ENCODE measurements at places on chromosomes 1 and 21.
A peak's percentile ranks its signal among the peaks of the same experiment; 100 is the strongest.

DNA sequence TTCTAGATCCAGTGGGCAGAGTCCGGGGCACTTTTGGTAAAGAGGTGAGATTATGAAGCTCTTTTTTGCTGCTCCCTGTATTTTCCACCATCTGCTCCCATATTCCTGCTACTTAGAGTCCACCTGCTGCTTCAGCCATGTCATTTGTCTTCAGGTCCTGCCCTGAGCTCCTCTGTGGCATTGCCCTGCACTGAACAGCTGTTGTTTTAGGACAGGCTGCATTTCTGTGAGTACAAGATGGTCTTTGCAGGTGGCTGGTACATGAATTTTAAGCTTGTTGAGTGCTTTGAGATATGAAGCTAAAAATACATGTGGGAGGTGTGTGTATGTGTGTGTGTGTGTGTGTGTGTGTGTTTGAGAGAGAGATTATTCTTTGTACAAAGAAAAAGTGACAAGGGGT, 21.9 kb downstream of the MT1HL1 start:
- no peak for DNase-seq

- peak; percentile 83 for DNase-seq
Measured at GRCh38 chr21:46183910-46184624, at the start of gene SPATC1L. Gene SPATC1L (minus strand): TSS chr21:46184459. CDS start chr21:46182816, 1,643 bp downstream.

DNA sequence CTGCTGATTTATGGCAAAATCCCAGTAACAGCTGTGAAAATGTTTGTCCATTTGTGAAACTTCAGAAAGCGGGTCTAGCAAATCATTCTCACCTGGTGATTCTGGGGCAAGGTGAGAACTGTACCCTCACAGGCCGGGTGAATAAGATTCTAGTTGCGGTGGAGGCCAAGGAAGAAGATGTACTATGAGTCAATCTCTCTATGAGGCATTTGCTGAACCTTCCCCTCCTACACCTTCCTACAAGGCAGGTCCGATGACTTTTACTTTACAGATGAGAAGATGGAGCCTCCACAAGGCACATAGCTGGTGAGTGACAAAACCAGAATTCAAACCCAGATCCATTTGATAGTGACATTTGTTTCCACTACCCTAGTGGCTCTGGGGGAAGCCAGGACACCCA, 72.7 kb downstream of the BACH1 start:
- no peak for DNase-seq

DNA sequence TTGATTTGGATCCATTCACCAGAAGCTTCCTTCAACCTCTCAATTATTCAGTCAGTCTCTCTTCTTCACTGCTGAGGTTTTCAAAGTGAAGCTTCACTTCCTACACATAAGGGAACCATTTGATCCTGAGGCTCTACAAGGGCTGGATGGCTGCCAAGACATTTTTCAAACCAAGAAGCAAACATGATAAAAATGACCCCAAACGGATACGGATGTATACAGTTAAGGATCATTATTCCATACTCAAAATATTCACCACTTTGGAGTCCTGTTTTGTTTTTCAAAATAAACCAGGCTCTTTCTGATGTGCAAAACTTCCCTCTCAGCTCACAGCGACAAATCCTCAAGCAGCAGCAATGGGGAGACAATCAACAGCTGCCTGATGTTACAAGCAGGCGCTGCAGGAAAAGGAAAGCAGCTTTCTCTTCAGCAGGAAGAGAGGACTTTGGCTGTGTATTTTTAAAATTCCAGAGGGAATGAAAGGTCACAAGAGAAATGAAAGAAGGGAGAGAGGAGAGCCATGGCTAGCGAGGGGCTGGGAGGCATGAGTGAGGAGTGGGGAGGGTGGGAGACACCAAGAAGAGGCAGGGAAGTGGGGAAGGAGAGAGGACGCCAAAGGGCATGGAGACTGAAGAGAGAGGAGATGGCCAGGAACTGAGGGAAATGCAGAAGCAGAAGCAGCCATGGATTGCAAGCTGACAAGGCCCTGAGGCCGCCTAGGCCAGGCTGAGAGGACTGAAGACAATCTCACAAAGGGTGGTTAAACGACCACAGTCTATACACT, 145.4 kb downstream of the SLC45A1 start:
- DNase-seq = no peak

DNA sequence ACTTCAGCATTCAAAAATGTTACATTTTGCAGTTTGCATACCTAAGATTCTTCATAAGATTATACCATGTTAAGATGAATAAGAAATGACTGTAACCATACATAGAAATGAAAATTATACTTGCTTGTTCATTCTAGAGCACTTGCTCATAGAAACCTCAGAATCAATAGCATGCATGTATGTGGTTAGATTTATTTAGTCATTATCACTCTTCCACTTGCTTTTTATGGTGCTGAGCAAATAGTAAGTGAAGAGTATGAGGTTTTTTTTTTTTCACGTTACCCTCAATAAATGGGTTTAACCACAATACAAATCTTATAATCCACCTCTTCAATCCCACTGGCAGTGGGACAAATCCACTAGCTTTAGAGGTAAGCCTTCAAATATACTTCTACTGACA, 84.7 kb downstream of the LRRC53 start:
- no peak for DNase-seq

DNA sequence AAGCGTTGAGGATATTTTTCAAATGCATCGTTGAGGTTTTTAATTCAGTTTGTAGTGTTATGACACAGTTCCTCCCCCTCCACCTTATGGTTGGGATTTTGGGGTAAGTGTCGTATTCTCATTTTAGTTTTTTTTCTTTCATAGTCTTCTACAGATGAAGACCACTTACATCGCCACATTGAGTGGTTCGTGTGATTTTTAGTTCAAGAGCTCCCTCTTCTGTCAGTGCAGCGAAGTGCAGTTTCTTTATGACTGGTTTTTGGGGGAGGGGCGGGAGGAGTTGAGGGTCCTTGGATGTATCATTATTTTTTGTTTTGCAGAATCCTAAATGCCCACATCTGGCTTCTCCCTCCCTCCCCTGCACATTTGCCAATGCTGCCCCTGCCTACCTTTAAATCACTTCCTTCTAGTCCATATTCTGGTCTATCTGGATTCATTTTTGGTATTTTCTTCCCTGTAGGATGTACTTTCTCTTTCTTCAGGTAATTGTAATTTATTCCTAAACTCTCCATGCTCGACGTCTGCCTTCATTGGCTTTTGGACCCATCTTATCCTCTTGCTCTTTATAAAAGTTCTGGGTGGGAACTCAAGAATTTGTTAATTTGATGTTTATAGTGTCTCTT, 433.1 kb downstream of the CAMTA1 start:
- no peak for DNase-seq

DNA sequence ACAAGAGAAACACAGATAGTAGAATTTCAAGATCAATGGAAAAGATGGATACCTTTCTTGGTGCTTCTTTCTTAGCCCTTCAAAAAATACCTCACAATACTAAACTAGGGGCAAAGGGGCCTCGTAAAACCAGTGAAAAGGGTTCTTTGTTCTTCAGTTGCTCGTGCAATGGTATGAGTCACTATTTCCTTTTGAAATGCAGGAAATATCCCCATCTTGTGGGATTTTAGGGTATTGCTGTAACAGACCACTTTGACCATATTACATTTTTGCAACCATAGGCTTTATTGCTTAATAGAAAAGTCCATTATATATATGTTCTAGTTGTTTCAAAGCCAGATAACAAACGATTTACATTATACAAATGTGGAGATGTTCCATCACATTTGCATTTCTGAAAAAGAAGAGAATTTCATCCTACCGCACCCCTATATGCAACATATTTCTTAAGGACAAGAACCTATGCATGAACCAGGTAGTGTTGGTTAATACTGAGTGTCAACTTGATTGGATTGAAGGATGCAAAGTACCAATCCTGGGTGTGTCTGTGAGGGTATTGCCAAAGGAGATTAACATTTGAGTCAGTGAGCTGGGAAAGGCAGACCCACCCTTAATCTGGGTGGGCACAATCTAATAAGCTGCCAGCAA, 88.6 kb upstream of the PKN2 start:
- no peak for DNase-seq

DNA sequence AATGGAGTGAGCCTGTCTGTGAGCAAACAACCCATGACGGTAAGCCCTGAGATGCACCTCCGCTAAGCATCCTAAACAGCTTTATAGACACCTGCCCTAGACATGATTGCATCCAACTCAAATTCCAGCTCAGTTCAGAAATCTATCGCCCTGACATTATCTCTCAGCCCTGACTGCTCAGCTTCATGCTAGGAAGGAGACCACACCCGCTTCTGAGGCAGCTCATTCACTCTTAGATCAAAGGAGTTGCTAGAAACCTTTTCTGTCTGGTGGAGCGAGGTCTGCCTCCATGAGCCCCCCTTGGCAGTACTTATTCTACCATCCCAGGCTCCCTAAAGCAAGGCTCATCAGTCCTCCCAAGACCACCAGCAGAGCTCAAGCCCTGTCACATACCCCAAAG, 17.0 kb downstream of the IL10RB start:
- DNase-seq = no peak

- no peak for DNase-seq
Measured at GRCh38 chr1:118136187-118136941, 48.7 kb downstream of the SPAG17 start.

DNA sequence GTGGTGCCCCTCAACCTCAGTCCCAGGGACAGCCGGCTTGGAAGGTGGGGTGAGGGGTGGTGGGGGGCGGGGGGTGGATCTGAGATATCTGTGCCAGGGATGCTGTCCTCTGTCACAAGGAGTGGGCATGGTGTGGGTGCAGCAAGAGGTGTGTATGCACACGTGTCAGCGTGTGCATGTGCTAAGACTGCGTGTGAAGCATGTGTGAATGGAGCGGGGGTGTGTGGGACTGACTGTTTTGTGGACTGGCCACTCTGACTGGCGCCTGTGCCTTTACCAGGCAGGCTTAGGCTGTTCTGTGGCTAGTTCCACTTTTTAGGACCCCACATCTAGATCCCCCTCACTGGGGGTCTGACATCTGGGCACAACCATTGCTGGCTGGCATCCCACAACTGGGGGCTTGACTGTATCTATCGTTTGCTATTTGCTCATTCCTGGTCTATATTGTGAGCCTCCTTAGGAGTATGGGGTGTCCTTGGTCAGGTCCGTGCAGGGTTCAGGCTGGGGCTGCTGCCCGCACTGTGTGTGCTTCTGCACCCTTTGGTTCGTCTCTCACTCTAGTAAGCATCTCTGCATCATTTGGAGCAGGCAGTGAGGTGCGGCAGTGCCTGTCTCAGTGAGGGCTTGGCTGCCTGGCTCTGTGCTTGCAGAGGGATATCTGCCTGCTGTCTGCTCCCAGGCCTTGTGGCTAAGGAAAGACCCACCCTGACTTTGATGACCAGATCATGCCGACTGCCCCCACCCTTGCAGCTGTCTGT, 1.9 kb downstream of the AMPD2 start:
- DNase-seq = no peak

DNA sequence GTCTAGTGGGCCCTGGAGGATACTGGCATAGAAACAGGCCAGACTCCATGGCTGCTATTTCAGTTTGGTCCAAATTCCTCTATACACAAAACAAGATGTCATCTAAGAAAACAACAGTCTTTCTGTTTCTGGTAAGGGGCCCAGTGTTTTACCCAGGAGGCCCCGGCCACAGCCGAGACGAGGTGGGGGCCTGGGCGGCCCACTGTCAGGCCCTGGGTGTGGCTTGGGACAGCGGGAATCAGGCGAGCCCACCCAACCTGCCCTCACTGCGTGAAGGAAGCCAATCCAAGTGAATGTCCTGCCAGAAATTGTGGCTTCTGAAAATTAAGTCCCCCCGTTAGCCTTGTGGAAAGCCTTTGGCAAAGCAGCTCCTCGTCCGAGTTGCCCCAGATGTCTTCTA, 31.2 kb upstream of the GPR153 start:
- DNase-seq = no peak

DNA sequence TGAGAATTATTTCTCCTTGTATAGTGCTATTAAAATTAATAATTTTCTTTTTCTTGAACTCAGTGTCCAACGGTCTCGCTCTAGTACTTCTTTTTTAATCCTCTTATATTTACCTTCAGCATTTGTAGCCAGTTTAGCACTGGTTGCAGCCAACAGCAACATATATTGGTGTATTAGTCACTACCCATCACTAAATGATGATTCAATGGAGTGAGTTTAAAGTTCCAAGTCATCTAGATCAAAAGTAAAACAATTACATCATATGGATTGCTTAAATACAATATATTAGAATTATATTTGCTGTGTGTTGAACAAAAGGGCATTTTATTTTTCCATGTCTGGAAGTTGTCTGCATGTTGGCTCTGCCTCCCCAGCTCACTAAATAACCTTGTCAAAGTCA, 591.8 kb downstream of the ADGRL2 start:
- no peak for DNase-seq

GRCh38 chr1:69921486-69921885, 283.9 kb downstream of the LRRC40 start:
- DNase-seq = no peak

- peak; percentile 95 for DNase-seq
Measured at GRCh38 chr1:47997289-47998200, at the start of gene TRABD2B. Gene TRABD2B (minus strand): TSS chr1:47997385.

DNA sequence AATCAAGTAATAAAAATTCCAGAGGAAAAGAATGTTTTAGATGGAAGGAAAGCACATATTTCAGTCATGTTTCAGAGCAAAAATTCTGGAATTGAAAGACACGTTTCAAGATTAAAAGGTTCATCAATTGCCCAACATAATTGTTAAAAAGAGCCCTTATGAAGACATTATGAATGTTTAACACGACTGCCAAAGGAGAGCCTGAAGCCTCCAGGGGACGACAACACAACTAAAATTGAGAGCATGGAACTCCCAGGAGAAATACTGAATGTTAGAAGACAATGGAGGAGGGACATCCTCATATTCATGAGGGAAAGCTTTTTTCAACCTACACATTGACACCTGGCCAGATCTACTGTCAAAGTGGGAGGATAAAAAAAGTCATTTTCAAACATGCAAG, 16.0 kb downstream of the OR2T11 start:
- peak; percentile 30 for DNase-seq

DNA sequence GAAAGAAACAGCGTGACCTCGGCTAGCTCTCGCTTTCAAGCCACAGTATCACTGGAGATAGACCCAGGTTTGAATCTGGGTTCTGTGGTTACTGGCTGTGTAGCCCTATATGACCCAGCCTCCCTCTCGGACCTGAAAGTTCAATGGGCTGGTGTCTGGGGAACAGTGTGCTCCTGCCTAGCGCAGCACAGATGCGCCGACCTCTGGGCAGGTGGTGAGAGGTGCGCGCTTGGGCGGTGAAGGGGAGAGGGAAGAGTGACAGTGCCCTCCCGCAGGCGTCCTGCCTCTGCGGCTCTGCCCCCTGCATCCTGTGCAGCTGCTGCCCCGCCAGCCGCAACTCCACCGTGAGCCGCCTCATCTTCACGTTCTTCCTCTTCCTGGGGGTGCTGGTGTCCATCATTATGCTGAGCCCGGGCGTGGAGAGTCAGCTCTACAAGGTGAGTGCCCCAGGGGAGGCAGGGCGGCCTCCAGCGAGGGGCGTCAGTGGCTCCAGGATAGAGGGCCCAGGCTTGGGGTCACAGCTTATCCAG, 10.5 kb downstream of the SERINC2 start:
- DNase-seq = no peak

DNA sequence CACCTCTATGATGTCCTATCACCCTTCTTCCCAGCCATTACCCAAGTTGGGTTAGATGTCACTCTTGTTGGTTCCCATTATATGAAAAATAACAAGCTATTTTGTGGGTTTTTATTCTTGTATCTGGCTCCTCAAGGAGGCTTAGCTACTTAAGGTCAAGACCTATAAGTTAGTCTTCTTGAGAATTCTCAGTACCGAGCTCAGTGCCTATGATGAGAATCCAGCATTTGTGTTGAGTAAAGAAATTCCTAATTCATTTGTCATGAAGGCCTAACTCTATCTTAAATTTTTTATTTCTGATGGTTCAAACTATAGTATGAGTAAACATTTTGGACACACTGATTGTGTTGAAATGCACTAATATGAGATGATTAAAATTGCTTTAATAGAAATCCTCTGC, 15.9 kb downstream of the NUF2 start:
- no peak for DNase-seq

GRCh38 chr1:207251066-207251465, 70.4 kb upstream of the CD55 start:
- no peak for DNase-seq
